ENCODE measurements at places on chromosomes 12 and 14.

DNA sequence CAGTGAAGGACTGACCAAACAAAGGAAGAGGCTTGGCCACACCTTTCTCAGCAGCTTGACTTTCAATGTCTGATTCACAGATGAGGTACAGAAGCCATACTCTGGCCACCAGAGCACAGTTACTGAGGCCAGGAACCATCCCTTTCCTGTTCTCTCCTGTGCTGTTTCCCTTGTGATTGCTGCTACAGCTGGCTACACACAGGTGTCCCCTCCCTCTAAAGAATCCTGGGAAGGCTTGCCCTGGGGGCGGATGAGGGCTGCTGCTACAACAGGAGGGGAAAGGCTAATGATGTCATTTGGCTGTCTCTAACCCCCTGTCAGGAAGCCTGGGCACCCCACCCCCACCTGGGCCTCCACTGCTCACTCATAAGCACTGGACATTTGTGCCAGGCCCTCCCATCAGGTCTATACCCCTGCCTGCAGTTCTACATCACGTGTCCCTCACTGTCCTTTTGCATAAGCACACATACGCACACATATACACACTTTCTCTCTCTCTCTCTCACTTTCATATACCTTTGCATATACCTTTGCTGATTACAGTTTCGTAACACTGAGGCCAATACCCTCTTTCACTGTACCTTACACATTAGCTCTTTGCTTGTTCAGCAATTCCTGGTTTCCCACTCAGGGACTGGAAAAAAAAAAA lies 41.4 kb downstream of the PRPF40B start:
- no peak for DNase-seq

- no peak for DNase-seq
Measured at GRCh38 chr14:34361504-34362011, 100.5 kb downstream of the SPTSSA start.

DNA sequence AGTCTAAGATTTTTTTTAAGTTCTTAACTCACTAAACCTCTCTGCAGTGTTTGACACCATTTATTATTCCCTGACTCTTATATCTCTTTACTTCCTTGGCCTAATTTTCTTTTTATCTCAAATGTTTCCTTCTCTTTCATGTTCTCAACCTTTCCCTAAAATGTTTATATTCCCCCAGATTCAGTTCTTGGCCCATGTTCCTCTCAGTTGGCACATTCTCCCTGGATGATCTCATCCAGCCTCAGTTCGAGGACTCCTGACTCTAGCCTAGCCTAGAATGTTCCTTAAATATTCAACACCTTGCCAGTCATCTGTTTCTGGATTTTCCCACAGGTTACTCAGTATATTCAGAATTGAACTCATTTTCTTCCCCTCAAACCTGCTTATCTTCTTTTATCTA lies 81.3 kb downstream of the SCN8A start:
- no peak for DNase-seq

- DNase-seq, result peak; percentile 61
Measured at GRCh38 chr12:55736780-55737580, 5.9 kb upstream of the GDF11 start.

DNA sequence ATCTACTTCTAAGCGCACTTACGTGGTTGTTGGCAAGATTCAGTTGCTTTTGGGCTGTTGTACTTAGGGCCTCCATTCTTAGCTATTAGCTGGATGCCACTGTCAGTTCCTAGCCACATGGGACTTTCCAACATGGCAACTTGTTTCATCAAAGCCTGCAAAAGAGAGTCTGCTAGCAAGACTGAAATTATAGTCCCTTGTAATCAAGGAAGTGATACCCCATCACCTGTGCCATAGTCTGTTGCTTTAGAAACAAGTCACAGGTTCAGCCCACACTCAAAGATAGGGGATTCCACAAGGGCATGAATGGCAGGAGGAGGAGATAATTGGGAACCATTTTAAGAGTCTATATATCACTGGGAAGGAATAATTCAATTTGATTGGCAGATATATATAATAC lies 27.1 kb upstream of the SLC17A8 start:
- no peak for DNase-seq

GRCh38 chr14:100203962-100204834 lies 34.7 kb upstream of the YY1 start:
- no peak for DNase-seq

- no peak for DNase-seq
Measured at GRCh38 chr14:53519137-53519536, 366.0 kb upstream of the DDHD1 start.

- DNase-seq, result no peak
Measured at GRCh38 chr14:95998656-95999055, 40.5 kb upstream of the C14orf132 start.

- no peak for DNase-seq
Measured at GRCh38 chr14:91058042-91058581, 2.3 kb downstream of the RPS6KA5 start.

DNA sequence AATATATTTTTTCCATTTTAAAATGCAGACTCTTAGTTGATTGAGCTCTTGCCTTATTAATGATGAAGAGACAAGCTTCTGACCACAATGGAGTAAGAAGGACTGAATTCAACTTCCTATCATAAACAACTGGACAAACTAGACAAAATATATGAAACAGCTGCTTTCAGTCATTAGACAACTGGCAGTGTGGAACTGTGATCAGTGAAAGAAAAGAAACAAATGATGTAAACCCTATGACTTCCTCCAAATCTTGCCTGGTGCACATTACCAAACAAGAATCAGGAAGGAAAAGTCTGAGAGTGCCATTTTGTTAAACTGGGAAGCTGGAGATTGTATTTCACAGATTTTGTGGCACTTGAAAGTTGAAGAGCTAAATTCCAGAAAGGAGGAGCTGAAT lies 154.7 kb upstream of the ATXN7L3B start:
- DNase-seq, result no peak

DNA sequence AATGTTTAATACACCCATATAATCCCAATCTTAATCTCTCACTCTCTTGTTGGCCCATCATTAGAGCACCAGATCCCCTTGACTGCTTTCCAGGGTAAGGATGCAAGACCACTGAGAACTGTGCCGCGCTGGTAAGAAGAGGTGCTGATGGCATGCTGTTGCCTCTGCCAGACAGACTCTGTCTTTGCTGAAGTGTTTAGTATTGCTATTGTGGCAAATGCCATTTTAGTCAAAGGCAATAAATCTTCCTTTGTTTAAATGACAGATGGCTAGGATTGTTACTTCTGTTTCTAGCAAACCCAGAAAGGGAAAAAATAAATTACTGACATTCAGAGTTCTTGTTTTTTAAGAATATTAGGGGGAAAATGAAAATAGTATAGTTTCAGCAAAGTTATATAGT lies 152.3 kb downstream of the MON2 start:
- DNase-seq, result no peak

DNA sequence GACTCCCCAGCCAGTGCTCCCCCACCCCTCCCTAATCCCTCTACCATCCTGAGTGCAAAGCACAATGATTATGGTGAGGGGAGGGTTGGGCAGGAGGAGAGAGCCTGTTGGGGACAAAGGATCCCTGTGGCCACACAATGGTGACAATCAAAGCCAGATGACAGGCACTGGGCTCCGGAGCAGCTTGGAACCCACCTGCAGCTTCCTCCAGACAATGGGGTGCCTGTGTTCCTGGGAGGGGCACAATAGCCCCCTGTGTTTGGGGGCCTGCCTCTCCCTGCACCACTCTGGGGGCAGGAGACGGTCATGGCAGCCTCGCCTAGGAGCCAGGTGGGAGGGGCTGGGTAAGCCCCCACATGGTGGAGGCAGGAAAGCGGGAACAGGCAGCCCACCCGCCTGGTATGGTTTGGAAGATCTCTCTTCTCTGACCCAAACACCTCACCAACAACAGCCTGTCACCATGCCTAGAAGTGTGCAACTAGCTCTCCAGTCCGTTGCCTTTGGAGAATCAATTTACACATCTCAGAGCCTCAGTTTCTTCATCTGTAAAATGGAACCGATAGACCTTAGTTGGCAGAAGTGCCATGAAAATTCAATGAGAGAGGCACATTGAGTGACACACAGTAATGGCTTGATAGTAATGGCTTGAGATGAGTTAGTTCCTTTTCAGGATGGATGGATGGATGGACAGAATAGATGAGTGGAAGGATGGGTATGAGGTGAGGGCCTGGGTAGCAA lies 53.0 kb downstream of the MVK start:
- no peak for DNase-seq

- no peak for DNase-seq
Measured at GRCh38 chr12:8969861-8970411, 19.4 kb upstream of the KLRG1 start.

- no peak for DNase-seq
Measured at GRCh38 chr14:32820181-32820580, 118.5 kb upstream of the NPAS3 start.

DNA sequence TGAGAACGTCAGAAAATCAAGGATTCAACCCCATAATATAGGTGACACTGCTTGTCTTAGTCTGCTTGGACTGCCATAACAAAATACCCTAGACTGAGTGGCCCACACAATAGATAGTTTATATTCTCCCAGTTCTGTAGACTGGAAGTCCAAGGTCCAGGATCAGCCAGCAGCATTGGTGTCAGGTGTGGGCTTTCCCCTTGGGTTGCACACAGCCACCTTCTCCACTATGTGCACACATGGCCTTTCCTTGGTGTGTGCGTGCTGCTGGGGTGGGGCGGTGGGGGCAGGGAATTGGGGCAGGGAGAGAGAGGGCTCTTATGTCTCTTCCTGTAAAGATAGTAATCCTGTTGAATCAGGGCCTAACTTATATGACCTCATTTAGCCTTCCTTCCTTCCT lies 106.4 kb downstream of the SLC25A47 start:
- no peak for DNase-seq

- DNase-seq, result no peak
Measured at GRCh38 chr12:131540138-131540623, 170.7 kb upstream of the SFSWAP start.

GRCh38 chr12:128969480-128970055 lies 116.3 kb downstream of the GLT1D1 start:
- DNase-seq, result no peak

GRCh38 chr14:24674204-24674970 lies 40.4 kb upstream of the GZMB start:
- DNase-seq, result peak; percentile 28

DNA sequence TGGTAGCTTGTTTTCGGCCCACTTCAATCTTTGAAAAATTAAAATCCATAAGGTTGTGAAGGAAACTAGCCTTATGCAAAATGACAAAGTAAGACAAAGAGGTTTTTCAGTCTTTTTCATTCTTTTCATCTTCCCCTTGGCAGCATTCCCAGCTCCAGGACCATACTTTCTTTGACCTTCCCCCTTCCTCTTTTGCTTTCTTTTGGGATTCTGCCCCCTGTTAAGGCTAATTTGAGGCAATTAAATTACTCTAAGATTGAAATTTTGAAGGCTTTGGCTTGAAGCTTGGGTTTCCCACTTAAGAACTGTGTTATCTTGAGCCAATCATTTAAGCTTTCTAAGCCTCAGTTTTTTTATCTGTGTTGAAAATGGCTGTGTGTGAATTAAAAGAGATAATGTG lies 124.9 kb downstream of the DACT1 start:
- no peak for DNase-seq

DNA sequence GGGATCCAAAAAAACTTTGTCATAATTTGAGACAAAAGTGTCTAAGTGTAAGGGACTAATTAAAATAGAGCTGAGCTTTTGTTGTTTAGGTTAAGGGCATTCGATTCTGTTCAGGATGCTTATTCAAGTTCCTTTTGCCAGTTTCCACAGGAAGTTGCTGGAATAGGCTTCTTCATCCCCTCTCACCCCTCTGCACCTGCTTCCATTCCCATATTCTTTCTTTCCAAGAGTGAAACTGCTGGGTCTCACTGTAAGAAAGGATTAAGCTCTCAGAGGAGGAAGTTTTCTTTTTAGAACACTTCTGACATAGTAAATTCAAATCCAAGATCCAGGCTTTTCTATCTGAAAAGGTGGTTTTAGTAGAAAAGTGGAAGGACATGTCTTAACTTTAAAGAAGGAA lies 61.4 kb downstream of the POLR3B start:
- DNase-seq, result no peak

DNA sequence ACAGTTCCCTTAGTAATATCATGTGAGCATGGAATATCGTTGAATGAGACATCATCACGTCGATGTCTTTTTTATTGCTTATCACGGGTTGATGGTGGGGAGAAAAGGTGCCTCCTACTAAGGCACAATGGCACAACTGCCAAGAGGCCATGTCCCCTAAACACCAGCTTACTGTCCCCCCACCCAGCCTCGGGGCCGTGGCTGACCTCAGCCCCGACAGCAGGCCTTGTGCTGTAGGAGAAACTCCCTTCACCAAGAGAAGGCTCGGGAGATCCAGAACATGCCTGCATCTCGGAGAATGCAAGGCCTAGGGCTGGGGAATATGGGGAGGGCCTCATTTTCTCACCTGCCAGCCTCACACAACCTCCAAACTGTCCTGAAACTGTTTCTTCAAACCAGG lies 22.8 kb downstream of the ZFP36L1 start:
- no peak for DNase-seq

DNA sequence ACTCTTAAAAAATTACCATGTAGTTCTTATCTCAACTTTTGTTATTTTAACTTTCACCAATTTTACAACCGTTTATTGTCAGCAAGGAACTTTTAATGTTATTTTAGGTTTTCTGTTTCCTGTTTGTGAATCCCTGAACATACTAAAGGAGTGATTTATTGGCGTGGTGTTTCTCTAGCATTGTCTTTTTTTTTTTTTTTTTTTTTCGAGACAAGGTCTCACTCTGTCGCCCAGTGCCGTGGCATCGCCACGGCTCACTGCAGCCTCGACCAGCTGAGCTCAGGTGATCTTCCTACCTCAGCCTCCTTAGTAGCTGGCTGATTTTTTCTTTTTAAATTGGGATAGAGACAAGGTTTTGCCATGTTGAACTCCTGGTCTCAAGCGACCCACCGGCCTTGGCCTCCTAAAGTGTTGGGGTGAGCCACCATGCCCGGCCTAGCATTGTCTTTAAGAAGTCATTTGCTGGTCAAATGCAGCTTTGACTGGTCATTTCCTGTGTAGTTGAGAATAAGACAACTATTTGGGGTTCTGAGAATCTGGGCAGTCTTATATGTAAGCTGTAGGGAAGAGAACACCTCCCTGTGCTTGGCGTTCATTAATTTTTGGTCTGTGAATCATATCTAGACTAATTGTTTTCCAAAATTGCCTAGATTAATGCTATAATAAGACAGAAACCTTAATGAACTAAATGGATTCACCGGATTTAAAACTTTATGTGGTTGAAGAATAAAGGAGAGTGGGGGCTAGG lies 2.1 kb downstream of the WASHC4 start:
- DNase-seq, result no peak

Data from stimulated activated CD4-positive, alpha-beta T cell treated with anti-CD3 and anti-CD28 coated beads, Interleukin-4, amount 100 ng/mL, for 24 hours (primary cell).